CD4-positive, alpha-beta T cell treated with Interleukin-2 at 100 ng/mL for 4 hours (primary cell): ENCODE measurements at places on chromosomes 3 and 15.

DNA sequence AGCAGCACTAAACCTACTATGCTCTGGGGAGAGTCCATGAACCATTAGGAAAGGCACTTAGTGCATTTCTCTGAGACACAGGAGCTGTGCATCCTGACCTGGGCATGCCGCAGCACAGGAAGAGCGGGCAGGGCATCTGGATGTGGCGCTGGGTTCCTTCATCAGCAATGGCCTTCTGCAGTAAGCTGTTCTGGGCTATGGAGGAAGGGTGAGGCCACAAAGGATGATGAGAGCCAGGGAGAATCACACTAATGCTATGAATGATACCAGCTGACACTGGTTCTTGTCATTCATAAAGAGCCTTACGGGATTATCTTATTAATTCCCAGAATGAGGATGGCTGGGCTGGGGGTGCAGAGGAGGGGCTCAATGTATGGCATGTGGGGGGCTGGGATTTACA is 12.7 kb upstream of the SCN10A start:
- DNase-seq = no peak

GRCh38 chr3:41690766-41691563 is 270.9 kb downstream of the ULK4 start:
- DNase-seq = no peak

GRCh38 chr15:40163657-40164416 is 3.0 kb downstream of the BUB1B start:
- DNase-seq = no peak

DNA sequence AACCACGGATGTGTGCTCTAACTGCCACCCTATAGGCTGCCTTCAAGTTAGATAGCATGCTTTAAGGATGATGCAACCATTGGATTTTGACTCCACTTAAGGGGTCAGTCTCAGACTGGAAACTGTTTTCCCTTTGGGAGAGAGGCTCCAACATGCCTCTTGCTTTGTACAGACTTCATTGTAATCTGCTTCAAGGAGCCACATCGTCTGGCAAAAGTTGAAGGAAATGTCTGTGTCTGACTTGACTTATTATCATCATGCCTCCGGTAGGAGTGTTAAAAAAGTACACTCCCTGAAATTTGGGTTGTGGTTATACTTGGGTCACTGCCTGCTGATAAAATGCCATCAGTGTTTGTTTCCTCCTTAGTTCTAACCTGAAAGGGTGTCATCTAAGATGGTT is 245.4 kb upstream of the CDIN1 start:
- no peak for DNase-seq

GRCh38 chr3:61181874-61182273 is 69.4 kb downstream of the FHIT start:
- no peak for DNase-seq

- DNase-seq = no peak
These were observed 88.4 kb downstream of the PYDC2 start for GRCh38 chr3:191549357-191549756.

DNA sequence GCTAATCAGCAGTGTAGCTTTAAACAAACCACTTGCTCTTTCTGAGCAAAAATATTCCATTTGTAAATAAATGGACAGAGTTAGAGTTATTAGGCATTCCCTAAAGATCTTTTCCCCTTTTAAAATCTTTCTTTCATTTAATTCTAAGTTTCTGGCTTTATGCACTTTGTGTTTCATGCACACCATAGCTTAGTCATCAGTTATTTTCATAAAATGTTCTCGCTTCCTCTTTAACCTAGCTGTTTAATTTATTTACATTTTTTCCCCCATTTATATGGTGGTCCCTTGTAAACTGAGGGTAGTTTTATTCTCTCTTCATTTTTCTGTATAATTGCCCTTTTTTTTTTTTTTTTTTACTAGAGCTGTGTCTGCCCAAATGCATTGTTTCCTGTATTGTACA is 315.0 kb upstream of the LRRFIP2 start:
- DNase-seq = no peak

DNA sequence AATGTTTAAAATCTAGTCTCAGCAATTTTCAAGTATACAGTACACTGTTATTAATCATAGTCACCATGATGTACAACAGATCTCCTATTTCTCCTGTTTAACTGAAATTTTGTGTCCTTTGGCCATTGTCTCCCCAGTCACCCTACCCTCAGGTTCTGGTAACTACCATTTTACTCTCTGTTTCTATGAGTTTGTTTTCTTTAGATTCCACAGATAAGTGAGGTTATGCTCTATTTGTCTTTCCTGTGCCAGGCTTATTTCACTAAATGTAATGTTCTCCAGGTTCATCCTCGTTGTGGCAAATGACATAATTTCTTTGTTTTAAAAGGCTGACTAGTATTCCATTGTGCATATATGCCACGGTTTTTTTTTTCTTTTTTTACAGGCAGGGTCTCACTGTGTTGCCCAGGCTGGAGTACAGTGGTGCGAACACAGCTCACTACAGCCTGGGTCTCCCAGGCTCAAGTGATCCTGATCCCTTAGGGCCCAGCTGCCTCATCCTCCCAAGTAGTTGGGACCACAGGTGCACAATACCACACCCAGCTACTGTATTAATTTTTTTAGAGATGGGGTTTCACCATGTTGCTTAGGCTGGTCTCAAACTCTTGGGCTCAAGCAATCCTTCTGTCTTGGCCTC is 50.0 kb downstream of the RAB7A start:
- DNase-seq = no peak

DNA sequence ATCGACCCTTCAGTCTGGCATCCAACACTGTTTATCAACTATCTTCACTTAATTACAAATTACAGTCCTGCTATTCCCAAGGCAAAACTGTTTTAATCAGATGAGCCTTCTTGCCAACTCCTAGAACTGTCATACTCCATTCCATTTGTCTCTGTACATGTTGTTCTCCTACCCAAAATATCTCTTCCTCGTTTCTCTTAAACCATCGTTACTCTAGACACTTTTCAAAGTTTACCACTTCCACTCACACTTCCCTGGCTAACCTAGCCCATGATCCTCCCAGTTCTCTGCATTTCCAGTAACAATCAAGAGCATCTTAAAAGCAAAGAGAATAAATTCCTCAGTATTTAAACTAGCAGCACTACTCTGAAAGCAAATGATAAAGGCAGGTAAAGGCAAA is 19.9 kb downstream of the ZNF106 start:
- DNase-seq = no peak

DNA sequence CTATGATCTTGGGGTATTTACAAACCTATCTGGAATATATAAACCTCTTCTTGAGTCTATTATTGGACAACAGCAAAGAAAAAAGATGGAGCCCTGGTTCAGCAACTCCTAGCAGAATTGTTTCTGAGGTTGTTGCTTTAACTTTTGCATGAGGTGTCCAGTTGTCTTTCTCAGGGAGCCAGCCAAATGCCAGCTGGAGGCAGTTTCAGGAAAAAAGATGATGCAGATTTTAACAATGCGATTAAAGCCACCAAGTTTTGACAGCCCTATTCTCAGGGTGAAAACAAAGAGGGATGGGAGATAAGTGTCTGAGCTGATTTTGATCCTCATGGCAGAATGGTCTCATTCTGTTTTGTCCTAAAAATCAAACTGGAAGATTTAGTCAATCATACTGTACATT is 181.6 kb upstream of the RASGRP1 start:
- DNase-seq = no peak

- DNase-seq = no peak
These were observed 16.0 kb downstream of the UBE2E2 start for GRCh38 chr3:23219117-23219516.

GRCh38 chr3:3184876-3185275 is 5.4 kb upstream of the CRBN start:
- DNase-seq = no peak

DNA sequence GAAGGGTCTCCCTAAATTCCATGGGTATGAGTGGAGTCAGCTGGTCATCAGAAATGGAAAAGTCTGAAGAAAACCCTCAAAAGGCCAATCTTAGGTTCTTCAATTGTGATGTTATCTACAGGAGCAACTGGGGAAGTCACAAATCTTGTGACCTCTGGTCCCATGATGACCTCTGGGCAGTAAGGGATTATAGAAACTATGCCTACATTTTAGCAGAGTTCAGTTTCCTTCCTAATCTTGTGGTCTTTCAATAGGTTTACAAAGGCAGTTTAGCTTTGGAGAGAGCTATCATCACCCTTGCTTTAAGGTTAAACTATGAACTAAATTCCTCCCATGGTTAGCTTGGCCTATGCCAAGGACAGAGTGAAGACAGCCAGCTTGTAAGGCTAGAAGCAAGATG is 225.1 kb downstream of the DPH6 start:
- DNase-seq = no peak

DNA sequence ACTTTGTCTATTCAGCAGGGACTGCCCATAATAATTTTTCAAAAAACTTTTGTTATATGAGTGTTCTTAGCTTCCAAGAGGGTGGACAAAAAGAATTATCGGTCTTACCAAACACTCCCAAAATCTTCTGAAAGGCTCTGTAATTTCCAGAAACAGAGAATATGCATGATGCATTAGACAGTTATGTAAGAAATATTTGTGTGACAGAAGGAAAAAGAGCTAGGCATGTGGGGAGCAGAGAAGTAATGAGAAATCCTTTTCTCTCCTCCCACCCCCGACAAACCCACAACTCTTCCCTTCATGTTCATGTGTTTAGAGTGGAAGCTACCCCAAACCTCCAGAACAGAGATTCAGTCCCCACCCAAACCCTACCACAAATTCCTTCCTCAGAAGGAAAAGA is 86.8 kb downstream of the MYO5A start:
- no peak for DNase-seq

DNA sequence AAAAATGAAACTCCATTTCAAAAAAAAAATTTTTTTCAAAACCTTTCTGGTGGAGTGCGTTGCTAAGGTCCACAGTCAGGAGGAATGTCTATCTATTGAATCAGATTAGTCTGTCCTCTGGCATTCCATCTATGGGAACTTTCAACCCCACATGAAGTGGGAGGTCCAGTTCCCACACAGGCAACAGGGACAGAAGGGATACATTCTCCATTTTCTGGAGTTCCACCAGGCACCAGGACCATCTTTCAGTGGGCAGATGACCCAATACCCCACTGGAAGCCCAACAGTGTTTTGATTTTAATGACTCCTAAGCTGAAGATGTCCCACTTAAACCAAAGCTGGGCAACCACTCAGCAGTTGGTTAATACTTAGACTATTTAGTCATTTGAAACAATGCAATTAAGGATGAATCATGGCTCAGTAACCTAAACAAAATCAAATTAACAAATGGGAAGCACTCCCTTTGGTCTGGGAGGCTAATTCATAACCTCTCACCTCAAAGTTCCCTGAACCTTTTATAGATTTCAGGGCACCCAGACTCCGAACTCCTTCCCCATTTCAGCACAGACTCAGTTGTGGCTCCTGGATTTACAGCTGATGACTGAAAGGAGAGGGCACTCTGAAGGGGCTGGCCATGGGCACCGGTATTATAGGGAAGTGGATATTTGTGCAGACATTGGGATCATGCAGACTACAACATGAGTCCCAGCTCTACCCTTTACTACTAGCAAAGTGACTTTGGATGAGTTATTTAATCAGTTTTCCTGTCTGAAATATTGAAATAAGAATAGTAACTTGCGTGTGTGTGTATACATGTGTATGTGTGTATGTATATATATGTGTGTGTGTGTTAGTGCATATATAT is 264.3 kb upstream of the LRTM1 start:
- DNase-seq = no peak

DNA sequence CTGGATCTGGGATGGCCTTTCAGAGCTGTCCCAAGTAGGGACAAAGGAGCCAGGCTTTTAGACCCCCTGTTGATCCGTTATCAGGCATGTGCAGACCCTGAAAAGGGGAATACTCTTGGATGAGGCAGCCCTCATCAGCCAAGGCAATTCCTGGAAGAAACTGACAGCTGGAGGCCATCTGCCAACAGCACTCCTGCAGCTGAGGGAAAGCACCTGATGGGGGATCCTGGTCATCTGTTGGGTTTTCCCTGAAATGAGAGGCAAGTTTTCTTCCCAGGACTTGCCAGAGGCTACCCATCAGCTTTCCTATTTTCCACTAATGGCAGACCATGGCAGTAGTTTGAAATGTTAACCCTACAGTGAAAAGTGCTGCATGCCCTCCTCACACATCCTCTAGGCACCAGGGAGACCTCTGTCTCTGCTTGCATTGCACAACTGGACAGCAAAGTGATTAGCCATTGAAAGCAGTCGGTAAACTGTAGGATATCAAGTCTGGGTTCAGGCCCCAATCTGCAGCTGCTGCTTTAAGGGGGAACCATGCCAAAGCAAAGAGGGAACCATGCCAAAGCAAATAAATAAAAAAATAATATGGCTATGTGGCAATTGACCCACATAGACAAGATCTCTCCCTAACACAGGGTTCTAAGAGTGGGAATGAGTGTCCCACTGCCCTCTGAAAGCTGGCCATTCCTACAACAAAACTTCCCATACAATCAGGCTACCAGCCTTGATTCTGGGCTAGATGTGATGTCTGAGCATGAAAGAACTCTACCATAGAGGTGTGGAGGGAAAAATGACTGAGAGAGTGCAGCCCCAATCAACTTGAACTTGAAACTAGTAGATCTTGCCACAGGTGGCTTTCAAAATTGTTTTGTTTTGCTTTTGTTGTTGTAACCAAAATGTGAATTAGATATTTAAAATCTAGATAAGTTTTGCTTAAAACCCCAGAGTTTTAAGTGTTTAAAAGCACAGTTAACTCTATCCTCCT is 232.0 kb upstream of the STT3B start:
- DNase-seq = no peak

DNA sequence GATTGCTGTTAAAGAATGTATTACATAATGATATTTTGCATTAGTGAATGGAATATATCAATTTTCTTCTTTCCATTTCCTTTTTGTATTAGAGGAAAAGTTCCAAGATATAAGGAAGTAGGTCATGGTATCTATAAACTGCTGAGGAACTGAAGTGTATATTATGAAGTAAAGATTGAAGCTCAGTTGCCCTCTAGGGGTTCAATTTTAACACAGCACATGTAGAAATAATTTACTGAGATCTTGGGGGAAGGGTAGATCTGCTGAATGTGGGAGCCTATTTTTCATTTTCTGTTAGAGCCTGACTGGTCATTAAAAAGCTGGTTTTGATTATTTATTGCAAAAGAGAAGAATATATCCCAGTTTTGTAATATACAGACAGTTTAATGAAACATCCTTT is 45.2 kb downstream of the CMC1 start:
- peak; percentile 46 for DNase-seq

GRCh38 chr15:39549912-39550311 is 31.0 kb upstream of the THBS1 start:
- no peak for DNase-seq

- no peak for DNase-seq
These were observed 9.2 kb upstream of the HLTF start for GRCh38 chr3:149095487-149095886.

DNA sequence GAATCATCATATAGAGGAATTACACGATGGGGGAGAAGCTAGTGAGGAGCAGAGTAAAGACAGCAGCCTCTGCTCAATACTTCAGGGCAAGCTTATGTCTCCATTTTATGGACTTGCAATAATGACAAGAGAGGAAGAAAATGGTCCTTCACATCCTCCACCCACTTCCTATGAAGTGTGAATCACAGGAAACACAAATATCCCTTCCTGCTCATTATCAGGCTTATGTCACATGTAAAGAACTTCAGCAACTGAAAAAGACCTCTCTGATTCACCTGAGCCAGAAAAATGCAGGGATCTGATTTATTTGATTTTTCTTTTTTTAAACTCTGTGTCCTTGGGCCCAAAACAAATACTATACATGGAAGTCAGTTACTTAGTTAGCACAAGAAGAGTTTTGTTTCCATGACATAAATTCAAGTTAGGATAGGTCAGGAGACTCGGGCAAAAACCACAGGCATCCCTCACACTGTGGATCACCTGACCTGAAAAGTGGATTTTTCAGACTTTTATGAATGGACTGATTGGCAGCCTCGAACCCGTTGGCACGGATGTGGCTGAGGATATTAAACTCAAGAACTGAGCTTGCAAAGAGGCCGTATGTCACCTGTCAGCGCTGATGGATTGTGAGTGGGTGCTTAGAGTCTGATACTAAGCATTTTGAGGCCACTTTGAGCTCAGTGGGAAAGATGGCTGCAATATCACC is 620.8 kb upstream of the MDFIC2 start:
- no peak for DNase-seq
